Skin of body (tissue), 3 donors: ENCODE measurements at places on chromosomes 13 and 19. TPM values are rescaled to one million over a fixed set of nuclear protein-coding genes. Genes with fewer than 3 reads are reported as not detected.

DNA sequence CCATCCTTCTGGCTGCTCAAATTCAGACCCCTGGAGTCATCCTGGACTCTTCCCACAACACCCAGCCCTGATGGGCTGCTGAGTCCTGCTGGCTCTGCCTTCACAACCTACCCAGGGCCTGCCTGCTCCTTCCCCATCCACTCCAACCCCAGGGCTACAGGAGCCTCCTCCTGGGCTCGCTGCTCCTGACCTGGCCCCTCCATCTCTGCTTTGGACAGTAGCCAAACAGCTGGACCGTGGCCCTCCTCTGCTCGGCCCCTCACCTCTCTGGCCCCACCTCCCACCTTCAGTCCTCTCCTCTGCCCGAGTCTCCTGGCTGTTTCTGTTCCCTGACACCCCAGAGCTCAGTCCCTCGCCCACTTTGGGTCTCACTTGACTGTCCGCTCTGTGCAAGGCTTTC lies 66.7 kb downstream of the CEBPG start:
- DNase-seq: no peak

- no peak for DNase-seq
Observed at GRCh38 chr19:40797963-40798682, 868 bp upstream of the EGLN2 start.

DNA sequence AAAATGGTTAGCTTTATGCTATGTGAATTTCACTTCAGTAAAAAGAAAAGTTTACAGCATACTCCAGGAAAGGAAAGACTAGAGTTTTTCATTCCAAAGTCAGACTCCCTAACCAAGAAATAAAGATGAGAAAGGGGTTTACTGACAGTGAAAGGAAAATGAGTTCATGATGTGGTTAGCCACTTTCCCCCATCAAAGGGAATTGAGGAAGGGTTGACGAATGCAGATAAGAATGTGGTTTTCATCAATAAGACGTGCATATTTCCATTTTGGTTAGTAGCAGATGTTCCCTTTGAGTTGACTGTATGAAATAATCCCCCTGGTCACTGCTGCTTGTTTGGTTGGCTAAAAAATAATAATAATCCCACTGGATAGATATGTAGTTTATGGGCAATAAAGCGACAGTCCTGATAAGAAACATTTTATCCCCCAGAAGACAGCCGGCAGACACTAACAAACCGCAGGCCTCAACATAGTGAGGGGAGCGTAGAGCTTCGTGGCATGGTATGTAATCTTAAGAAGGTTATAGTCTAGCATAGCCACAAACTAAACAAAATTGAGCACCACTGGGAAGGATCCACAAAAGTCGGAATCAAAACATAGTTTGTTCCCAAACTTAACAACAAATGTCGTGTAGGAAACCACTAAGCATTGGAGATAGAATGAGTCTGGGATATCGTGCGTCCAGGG lies 114.8 kb downstream of the COL4A2 start:
- DNase-seq: peak; percentile 78

GRCh38 chr13:49791315-49791710 lies 1.2 kb downstream of the KPNA3 start:
- DNase-seq: no peak

DNA sequence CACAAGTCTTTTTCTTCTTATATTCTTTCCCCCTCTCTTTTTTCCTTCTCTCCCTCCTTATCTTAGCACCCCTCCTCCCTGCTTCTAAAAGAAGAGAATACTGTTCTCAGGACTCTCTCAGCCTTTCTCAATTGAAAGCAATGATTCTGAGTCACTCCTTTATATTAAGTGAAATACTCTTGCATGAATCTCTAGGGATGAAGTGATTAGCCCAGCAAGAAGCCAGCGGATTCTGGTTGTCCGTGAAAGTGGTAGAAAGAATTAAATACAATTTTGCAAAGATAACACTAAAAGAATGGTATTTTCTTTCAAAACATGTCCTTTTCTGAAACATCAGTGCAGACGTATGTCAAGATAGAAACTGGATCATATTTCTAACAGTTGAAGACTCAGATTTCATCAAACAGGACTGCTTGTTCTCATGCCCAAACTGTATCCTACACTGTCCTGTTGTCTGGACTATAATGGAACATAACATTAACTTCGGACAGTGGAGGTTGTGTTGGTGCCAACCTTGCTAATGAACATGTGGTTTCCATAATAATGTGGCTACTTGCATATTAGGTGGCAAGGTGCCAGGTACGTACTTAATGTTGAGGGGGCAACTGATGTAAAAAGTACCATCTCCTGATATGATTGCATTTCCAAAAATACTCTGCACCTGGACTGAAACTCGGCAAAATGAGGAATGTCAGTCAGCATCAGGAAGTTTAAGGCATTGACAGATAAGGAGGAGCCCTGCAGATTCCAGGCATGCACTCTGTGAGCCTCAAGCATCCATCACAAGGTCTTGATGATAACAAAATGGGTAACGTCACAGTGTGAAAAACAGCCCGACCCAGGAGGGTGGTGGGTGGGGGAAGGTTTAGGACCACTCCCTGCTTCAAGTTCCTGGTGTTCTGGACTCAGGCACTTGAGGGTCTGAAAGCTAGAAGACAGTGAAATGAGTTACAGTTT lies 357.2 kb downstream of the DLEU7 start:
- DNase-seq: no peak

- no peak for DNase-seq
Observed at GRCh38 chr19:44796701-44797115, 12.2 kb upstream of the BCAM start.

Gene ZNF473
- total RNA-seq: 5.1 TPM

- DNase-seq: no peak
Observed at GRCh38 chr19:15479391-15480345, at the start of gene PGLYRP2. TSS of gene PGLYRP2 (minus strand) at chr19:15479501. CDS start at chr19:15479371, 130 bp downstream.
